C1 segment of cervical spinal cord (tissue), 14 donors: ENCODE measurements at places on chromosomes 6 and 20.

DNA sequence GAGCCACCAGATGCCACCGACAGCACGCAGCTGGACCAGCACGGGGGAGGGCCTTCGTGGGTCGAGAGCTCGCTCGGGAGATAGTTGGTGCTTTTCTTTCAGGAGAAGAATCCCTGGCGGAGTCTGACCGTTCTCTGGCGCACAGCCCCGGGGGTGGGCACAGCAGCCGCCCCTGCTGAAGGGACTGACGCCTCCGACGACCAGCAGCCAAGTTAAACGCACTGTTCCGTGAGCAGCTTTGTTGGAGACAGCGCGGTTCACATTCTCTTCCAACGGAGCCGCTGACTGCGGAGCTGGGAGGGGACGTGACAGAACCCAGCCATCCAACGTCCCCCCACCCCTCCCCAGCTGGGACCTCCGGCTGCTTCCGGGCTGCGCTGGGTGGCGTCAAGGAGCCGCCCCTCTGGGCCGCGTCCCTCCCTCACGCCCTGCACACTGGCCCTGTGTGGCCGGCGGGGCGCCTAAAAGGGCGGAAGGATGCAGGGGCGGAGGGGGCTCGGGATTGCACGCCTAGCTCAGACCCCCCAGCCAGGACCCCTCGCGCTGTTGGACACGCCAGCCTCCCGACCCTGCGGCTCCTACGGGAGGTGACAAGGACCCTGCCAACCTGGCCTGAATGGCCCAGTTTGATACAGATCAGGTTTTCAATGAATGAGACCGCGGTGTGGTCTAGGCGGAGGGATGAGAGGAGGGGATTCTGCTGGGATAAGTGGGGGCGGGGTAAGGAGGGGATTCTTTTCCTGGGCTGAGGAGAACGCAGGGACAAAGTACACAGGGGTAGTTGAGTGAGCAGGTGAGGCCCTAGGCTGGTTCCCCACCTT, 36.4 kb upstream of the KHDC1 start:
- no peak for DNase-seq

DNA sequence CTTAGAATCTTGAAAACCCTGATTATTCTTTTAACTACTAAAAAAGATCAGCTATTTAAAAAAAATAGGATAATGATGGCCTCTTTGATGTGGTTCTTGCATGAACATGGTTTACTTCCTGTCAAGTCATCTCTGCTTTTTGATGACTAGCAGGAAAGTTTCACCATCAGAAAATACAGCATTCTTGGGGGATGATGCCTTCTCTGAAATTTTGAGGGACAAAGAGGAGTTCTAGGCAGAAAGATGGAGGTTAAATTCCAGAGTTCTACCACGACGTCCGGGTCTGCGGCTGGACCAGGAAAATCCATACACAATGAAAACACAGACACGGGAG, 130.4 kb downstream of the OLIG3 start:
- DNase-seq, result no peak

GRCh38 chr6:168314948-168315347, 4.6 kb downstream of the DACT2 start:
- DNase-seq, result no peak

- DNase-seq, result no peak
Measured at GRCh38 chr20:33229843-33230242, 6.0 kb upstream of the BPIFA1 start.

DNA sequence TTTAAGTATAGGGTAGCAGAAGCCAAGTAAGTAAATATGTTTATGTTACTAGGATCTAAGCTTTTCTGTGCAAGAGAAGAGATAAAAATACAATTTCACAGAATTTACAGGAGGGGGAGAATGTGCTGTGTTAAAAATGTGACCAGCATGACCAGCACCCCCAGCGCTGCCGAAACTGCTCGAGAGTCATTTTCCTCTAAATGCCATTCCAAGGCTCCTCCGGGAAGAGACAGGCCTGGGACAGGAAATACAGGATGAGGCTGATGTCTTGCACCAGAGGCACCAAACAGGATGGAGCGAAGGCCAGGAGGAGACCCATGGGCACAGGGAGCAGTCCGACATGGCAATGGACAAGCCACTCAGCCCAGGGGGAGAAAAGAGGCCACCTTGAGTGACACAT, 21.1 kb downstream of the TAF4 start:
- no peak for DNase-seq

- DNase-seq, result no peak
Measured at GRCh38 chr6:130239755-130240154, 17.0 kb upstream of the SAMD3 start.

GRCh38 chr20:43590392-43591303, at the start of gene IFT52:
Gene IFT52 (plus strand): TSS chr20:43590937. CDS start chr20:43594699, 3,762 bp downstream.
- DNase-seq, result peak; percentile 95

DNA sequence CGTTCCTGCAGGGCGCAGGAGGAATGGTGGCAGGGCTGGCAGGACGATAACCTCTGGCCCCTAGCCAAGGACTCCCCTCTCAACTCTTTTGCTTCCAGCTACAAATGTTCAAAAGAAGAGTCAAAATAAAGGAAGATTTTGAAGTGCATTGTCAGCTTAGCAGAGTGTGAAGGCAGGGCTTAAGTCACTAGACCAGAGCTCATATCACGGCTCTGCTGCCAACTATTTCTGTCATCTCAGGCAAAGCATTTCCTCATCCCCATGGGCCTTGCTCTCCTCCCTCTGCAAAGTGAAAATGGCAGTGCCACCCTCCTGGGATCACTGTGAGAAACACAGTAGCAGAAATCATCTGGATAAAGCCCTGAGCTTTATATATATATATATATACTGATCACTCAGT, 36.7 kb downstream of the CFAP61 start:
- DNase-seq, result no peak

GRCh38 chr6:44942201-44942600, 385.9 kb upstream of the RUNX2 start:
- no peak for DNase-seq

GRCh38 chr20:22503577-22503976, 80.8 kb downstream of the FOXA2 start:
- DNase-seq, result no peak

DNA sequence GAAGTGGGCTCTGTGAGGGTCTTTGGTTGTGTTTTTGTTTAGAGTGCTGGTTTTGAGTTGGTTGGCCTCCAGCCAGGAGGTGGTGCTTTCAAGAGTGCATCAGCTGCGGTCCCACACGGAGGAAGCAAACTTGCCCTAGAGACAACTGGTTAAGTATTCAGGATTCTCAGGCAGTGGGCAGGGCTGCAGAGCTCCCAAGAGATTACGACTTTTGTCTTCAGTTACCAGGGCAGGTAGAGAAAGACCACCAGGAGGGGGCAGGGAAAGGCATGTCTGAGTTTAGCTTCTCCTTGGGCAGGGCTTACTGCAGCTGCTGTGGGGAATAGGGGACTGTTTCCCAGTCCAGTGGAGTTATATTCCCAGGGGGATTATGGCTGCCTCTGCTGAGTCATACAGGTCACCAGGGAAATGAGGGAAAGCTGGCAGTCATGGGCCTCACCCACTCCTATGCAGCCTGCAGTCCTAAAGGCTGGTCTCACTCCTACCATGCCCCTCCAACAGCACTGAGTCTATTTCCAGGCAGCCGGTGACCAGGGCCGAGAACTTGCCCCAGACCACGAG, 64.3 kb downstream of the TTI1 start:
- no peak for DNase-seq

- no peak for DNase-seq
Measured at GRCh38 chr6:12624142-12624837, 92.3 kb upstream of the PHACTR1 start.

DNA sequence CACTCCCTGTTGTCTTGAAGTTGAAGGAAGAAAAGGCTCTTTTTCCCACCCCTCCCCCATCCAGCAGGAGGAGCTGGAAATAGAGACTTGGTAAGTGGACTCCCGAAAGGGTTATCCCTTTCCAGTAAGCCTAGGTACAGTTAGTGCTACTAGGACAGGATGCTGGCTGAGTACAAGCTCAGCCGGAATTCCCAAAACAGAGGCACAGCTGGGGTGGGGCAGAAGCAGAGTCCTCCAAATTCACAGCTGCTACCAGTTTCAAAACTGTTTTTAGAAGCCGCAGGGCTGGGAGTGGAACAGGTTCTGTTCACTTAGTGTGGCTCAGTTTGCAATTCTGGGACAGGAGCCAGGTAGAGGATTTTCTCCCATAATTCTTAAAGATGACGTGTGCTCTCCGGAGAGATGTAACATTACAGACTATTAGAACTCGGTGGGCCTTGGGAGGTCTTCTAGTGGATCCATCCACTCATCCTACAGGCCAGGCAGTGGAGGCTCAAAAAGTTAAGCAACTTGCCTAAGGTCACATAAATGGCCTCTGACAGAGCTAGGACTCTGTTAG, 19.0 kb upstream of the UTRN start:
- DNase-seq, result no peak

GRCh38 chr20:62702895-62703852, 5.5 kb upstream of the NTSR1 start:
- no peak for DNase-seq

- DNase-seq, result no peak
Measured at GRCh38 chr6:132648356-132648755, 10.6 kb downstream of the TAAR1 start.

GRCh38 chr6:39530201-39530759, 194.9 kb downstream of the KIF6 start:
- DNase-seq, result no peak

GRCh38 chr20:38050686-38051085, 17.1 kb downstream of the RPRD1B start:
- no peak for DNase-seq

DNA sequence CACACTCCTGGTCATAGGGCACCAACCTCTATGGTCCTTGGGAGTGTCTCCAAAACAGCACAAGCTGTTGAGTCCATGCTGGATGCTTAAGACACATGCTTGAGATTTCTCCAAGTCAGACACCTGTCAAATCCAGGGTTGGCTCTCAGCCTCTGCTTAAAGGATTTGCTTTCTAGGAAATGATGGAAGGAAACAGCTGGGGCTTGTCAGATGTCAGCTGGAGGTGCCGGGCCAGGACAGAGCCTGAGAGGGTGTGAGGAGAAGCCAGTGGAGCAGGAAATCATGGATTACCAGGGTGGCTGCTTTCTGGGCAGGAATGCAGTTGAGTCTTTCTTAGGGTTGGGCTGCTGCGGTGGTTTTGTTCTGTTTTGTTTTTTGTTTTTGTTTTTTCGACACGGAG, 83.0 kb upstream of the FAM184A start:
- no peak for DNase-seq

DNA sequence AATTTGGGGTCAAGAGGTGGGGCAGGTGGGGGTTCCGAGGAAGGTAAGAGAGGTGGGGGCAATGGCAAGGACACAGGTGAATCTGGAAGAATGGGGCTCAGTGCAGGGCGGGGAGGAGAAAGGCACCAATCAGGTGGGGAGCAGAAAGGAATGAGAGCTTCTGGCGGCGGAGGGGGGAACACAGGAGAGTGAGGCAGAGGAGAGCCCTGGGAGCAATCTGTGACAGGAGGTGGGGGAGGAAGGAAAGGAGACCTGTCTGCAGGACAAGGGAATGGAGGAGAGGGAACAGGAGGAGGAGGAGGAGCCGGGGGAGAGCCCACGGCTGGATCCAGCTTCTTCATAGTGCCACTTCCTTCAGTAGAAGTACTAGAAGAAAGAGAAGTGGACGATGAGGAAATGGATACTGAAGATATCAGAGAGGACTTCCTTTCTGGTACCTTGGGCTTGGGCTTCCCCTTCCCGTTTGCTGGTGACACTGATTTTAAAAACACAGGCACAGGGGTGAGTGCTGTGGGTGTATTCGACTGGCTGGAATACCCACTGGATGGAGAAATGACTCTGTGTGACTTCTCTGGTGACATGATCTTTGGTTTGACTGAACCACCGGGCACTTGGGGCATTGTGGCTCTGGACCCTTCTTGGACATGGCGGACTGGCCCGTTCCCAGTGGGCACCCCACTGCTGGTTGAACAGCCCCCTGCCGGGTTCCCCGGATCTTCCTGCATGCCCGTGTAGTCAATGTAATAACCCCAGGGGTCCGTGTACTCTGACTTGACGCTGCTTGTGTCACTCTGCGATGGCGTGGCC, 27.4 kb downstream of the HEBP2 start:
- DNase-seq, result peak; percentile 50
